AG09319 (cell line): ENCODE measurements at places on chromosomes 2 and 18.

- DNase-seq, result no peak
These were observed 61.5 kb upstream of the FAM98A start for GRCh38 chr2:33660416-33661123.

GRCh38 chr2:112133344-112133743, 4.8 kb upstream of the FBLN7 start:
- no peak for DNase-seq

GRCh38 chr2:112893752-112894151, 17.2 kb upstream of the IL37 start:
- DNase-seq, result no peak

DNA sequence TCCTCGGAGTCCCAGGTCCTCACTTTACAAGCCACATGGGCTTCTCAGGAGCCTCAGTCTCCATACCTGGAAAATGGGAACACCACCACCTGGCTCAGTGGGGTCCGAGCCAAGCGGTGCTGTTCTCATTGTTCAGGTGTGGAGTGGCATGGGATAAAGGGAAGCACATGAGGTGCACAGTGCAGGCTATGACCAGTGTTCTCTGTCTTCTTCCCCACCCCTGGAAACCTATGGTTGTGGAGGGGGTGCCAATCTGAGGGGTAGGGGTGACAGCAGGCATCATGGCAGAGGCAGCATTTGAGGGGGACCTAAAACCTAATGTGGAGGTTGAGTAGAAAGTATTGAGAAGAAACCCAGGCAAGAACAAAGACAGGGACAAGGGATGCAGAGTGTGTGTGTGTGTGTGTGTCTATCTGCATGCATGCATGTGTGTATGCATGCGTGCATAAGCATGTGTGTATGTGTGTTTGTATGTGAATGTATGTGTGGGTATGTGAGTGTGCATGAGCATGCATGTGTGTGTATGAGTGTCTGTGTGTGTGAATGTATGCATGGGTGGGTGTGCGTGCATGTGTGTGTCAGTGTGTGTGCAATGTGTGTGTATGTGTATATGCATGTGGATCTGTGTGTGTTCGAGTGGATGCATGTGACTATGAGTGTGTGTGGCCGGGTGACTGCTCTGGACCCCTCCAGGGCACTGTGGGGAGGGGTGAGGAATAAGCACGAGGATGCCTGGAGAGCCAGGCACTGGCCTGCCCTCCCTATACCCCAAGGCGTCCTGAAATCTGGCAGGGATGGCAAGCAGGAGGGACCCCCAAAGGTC, 4.0 kb downstream of the KIF1A start:
- no peak for DNase-seq

- no peak for DNase-seq
These were observed 251.1 kb downstream of the SP3 start for GRCh38 chr2:173713904-173714555.

GRCh38 chr2:157938556-157938955, 62.4 kb upstream of the ACVR1 start:
- no peak for DNase-seq
